Thoracic aorta (tissue), 2 donors: ENCODE measurements at places on chromosomes 12 and 14.

DNA sequence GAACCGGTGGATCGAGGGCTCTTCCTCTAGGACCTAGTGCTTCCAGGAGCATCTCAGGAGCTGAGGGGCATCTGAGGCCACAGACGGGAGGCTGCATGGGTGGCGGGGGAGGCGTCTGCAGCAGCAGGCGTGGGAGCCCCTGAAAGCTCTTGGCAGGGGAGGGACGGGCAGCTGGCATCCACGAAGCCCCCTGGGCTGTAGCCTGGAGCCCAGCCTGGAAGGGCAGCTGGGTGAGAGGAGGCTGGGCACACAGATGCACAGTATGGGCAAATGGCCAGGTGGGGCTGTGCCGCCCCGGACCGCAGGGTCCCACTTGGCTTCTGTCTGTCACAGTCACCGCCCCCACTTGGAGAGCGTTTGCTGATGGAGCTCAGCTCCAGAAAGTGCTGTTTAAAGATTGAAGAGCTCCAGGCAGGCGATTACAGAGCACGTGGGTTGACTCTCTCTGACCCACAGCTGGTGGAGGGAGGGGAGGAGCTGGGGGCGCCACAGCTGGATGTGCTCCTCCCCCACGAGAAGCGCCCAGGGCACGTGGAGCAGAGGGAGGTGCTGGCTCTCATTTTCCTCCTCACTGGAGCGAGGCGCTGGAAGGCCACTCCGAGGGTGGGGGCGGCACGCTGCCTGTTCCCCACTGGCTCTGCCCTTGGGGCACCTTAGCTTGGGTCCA, 155.0 kb upstream of the C14orf180 start:
- DNase-seq, result no peak

DNA sequence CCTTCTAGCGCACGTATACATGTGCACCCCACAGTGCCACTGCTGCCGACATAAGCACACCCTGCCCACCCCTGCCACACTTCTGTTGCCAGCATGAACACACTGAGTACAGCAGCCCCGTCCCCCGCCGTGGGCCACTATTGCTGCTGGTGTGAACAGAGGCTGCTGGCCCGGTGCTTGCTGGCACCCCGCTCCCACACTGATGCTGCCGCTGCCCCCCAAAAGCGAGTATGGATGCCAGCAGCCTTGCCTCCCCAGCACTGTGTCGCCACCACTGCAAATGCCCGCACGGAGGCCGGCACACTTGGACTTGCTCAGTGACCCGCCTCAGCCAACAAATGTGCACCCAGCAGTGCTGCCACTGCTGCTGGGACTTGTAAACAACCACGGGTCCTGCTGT, 872.4 kb upstream of the ATXN7L3B start:
- DNase-seq, result no peak

- no peak for DNase-seq
Observed at GRCh38 chr12:4584896-4585295, 22.9 kb downstream of the DYRK4 start.

- no peak for DNase-seq
Observed at GRCh38 chr12:13027508-13027907, 16.7 kb upstream of the FAM234B start.

GRCh38 chr12:10395390-10395998, 5.7 kb upstream of the KLRK1 start:
- DNase-seq, result no peak

DNA sequence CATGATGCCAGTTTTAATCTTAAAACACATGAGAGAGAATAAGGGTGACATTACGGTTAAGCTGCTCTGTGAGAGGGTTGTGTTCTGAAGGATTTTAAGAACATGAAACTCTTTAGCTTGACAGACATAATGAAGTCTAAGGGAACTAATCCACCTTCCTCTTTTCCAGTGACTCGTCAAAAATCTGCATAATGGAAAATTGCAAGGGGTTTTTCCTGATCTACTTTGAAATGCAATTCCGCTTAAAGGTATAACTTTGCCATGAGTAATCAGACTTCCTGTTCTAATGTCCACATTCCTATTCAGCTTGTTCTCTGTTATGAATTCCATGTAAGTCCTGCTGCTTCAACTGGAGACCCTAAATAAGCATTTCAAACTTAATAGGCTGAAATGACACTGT, at the start of gene ZNF705A:
Gene ZNF705A, plus strand, starts transcription at position 171 of the 400 bp plus-strand sequence. CDS start 15,611 bp downstream, outside the sequence.
- no peak for DNase-seq

GRCh38 chr14:64075613-64076005, 218.6 kb downstream of the ESR2 start:
- no peak for DNase-seq

- no peak for DNase-seq
Observed at GRCh38 chr14:99677231-99678140, 6.6 kb upstream of the CYP46A1 start.

- DNase-seq, result no peak
Observed at GRCh38 chr12:111164833-111165525, 203.9 kb downstream of the PHETA1 start.

DNA sequence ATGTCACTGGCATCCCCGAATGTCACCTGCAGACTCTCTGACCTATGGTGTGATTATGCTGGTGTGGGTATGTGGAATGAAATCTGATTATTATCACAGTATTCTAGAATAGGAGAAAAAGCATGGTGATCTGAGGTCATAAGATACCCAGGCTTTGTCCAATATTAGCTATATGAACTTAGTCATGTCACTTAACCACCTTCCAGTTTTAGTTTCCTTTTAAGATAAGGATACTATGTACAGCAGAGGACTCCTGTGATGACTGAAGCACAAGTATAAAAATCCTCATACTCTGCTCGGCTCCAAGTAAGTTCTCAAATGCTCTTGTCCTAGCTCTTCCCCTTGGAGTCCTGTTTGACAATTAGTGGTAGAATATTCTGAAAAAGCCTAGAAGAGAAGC, 2.8 kb downstream of the GNS start:
- no peak for DNase-seq

DNA sequence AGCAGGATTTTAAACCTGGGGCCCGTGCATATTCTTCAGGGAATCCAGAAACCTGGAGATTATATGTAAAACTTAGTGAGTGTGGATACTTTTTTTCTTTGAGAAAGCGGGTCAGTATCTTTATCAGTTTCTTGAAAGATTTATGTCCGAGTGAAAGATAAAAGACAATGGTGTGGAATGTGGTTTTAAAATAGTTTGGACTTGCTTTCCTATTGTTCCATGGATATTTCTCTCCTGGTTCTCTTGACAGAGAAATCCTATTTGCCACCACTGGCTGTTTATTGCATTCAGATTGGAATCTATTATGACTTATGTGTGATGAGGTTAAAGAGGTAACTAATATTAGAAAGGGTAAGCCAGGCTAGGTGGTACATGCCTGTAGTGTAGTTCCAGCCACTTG, 27.4 kb downstream of the KTN1 start:
- DNase-seq, result no peak

DNA sequence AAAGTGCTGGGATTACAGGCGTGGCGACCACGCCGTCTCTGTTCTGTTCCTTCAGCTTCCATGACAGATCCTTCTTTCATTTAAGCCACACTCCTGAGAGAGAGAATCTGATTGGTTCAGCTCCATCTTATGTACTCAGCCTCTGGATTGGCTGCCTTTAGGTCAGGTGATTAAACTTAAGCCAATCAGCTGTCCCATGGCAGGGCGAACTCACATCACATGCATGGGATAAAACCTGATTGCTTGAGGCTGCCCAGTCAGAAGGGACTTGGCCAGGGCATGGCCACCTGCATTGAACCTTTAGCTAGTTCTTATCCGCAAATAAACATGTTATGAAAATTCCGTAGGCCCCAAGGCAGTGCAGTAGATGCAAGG, 274.2 kb downstream of the SUDS3 start:
- no peak for DNase-seq

GRCh38 chr14:81127785-81128184, 93.0 kb downstream of the GTF2A1 start:
- no peak for DNase-seq

- DNase-seq, result no peak
Observed at GRCh38 chr14:75005357-75005756, 2.6 kb downstream of the EIF2B2 start.
